ENCODE measurements at places on chromosomes 13 and 19.

DNA sequence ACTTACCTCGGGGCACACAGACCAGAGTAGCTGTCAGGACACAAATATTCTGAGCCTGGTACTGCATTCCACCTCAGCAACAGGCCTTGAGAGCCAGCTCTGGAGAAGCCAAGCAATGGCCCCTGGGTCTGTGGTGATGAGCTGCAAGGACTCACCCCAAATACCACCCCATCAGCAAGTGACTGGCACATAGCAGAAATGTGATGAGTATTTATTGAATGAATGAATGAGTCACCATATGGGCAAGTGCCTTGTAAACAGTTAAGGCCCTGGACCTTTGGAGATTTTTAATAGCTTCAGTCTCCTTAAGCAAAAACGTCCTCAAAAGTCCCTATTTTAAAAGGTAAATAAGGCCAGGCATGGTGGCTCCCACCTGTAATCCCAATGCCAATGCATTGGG is 18.2 kb downstream of the GSX1 start:
- DNase-seq: no peak

- no peak for DNase-seq
Measured at GRCh38 chr13:35552172-35552844, 75.8 kb upstream of the MAB21L1 start.

DNA sequence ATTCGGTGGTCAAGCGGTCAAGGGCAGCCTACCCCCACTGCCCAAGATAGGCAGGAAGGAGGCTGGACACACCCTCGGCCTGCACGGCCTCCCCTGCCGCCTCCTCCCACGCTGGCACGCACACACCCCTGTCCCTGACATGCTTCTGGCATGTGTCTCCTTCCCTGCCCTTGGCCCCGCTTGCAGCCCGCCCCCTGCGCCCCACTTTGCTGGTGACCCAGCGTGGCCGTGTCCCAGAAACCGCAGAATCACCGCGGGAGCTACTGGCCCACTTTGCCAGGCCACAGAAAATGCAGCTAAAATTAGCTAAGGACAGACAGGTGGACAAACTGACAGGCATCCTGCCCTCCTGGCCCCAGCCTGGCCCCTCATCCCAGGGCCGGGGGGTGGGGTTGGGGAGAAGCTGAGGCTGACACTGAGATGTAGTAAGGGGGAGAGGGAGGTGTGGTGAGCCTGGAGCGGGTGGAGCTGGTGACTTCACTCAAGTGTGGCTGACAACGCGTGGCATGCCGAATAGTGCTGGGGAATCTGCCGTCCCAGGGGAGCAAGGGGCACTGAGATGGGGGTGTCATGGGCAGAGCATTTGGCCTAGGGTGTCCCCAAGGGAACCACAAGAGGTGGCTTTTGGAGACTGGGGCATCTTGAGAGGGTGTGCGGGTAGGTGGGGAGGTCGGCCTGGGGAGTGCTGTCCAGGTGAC is 2.4 kb downstream of the SHANK1 start:
- DNase-seq: no peak

GRCh38 chr19:38228005-38228377 is 4.0 kb upstream of the DPF1 start:
- DNase-seq: no peak

- DNase-seq: no peak
Measured at GRCh38 chr13:26280822-26281221, 26.9 kb downstream of the CDK8 start.

- peak; percentile 96 for DNase-seq
Measured at GRCh38 chr13:98507282-98507797, 69.6 kb downstream of the STK24 start.

DNA sequence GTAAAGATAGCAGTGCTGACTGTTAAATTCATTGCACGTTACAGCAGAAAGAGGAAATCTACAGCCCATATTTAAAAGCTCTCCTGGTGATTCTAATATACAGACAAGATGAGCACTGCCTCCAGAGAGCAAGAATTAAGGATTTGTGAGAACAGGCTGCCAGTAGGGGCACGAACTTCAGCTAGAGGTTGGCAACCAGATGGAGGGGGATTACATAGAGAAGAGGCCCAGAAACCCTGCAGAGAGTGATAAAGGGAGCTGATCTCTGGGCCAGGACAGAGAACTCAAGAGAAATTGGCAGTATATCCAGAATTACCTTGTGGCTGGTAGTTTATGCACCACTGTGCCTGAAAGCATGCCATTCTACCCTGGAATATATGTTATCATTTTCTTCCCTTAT is 144.8 kb downstream of the UFM1 start:
- no peak for DNase-seq

- no peak for DNase-seq
Measured at GRCh38 chr19:30681162-30682100, 309.2 kb downstream of the ZNF536 start.

GRCh38 chr19:11410682-11411081 is 8.4 kb downstream of the RGL3 start:
- no peak for DNase-seq

GRCh38 chr13:36914648-36915047 is 5.4 kb downstream of the SMAD9 start:
- DNase-seq: no peak

DNA sequence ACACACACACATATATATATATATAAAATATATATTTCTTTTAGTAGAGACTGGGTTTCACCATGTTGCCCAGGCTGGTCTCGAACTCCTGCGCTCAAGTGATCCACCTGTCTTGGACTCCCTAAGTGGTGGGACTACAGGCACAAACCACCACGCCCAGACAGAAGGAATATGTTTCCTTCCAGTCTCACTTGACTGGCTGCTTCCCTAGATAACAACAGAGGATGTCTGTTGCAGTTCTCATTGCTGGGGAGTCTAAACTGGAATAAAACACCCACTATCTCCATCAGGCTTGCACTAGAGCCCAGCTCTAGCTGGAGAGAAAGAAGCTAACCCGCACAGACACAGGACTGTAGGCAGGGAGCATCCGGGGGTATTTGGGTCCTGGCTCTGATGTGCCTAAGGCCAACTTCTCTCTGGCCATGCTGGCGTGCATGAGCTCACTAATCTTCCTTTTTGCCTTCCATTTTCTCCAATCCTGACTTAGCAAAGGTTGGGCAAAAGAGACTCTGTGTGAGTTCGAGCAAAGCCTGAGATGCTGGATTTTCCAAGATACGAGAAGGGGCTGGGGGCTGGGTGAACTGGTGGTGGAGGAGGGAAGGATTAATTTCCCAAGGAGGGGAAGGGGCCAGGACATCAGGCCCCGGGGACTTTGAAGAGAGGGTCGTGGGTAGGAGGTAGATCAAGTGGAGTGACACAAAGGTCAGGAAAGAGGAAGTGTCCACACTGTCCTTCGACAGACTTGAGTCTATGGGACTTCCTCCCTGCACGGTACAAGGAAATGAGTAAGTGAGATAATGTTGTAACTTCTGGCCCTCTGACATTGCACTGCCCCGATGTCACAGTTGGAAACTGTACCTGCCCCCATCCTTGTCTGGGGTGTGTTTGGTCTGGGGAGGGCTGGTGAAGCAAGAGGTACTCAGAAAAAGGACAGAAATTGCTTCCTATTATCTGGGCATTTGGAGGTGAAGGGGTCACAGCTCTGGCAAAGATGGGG is 22.5 kb upstream of the ALOX5AP start:
- no peak for DNase-seq

GRCh38 chr13:25149711-25150110 is 22.4 kb downstream of the AMER2 start:
- no peak for DNase-seq

- peak; percentile 42 for DNase-seq
Measured at GRCh38 chr13:43879755-43880181, at the start of gene LACC1. Gene LACC1, plus strand, starts transcription at chr13:43879904. Its CDS starts 1,082 bp downstream, at chr13:43880986.

GRCh38 chr19:44570984-44571684 is 41.7 kb upstream of the CEACAM20 start:
- DNase-seq: peak; percentile 53

- no peak for DNase-seq
Measured at GRCh38 chr13:87207280-87208003, 463.7 kb upstream of the SLITRK5 start.

DNA sequence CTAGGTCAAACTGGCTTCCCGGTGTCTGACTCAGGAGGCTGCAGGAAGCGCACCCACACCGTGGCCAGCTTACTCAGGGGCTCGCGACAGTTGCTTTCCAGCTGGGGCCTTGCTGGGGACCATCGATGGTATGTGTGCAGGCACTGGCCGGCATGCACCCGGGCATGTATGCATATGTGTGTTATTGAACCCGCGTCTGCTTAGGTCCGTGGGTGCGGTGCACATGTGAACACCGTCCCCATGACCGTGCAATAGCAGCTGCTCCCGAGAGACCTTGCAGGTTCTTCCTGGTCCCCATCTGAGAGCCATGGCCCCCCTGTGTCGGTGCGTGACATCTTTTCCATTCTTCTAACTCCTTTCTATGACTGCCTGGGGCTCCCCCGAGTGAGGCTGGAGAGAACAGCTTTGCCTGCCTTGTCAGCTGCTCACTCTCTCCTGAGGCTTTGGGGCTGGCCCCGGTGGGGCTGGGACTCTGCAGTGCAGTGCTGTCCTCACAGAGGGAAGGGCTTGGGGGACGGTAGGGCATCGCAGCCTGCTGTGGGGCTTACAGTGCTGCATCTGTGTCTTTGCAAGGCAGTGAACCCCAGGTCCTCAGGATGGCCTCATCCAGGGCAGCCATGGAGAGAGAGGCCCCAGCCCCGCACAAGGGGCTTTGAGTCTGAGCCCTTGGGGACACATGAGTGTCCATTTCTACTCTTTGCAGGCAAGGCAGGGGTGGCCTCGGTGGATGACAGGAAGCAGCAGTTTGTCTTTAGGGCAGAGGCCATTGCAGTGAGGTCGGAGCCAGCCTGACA is 65.1 kb downstream of the CHST8 start:
- no peak for DNase-seq
